DMS153 (cell line): ENCODE measurements at places on chromosomes 5 and 9.

DNA sequence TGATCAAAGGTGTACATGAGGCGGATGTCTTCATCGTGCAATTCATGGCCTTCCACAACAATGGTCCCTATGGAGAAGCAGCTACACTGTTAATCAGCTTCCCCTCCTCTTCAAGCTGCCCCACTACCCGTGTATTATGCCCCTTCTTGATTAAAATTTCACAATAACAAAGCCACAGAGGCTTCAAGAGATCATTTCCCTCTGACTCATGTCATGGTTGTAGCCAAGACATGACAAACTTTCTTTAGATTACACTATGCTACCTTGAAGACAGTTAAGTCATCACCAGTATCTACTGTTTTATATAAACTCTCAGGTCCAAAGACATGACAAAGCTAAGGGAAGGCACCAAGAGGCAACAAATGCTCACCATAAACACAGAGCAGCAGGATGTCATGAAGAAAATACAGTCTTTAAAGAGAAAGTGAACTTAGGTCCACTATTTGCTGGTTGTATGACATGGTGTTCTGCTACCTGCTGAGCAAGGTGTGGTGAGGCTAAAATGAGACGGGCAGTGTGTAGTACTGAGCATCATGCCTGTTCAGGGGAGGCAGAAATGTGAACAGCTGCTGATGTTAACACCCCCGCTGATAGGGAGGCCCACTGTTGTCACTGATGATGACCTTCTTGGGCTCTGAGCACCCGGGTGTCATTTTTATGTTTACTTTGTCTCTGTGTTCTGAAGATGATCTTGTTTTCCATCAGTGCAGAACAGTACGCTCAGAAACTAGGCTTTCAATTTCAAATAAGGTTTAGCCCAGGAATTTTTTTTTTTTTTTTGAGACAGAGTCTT, 48.3 kb downstream of the IARS1 start:
- DNase-seq = no peak

DNA sequence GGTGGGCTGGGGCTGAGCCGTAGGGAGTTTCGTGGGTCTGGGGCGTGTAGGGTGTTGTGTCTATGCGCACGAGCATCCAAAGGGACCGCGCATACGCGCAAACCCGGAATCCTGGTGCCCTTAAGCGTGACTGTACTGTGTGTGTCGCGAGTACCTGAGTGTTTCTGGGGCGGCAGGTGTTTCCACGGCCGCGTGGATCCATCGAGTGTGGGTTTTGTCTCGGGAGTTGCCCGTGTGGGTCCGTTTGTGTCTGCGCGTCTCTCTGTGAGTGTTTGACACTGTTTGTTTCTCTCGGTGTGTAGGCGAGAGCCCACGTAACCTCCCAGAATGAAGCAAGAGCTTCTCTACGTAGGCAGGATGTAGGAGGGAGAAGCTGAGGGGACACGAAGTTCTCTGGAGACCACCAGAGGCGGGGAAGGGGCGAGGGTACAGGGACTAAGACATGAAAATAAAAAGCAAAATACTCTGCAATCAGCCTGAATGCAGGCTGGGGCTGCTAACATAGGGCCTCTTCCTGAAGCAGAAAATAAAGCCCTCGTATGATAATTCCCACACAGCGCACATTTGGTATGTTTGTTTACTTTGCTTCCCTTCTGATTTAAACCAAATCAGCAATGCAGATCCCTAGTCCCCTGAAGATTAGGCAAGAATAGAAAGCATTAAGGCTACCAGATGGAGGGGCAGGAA, 588 bp upstream of the BRINP1 start:
- peak; percentile 63 for DNase-seq

GRCh38 chr9:98551511-98552286, 157.0 kb downstream of the GABBR2 start:
- DNase-seq = no peak

DNA sequence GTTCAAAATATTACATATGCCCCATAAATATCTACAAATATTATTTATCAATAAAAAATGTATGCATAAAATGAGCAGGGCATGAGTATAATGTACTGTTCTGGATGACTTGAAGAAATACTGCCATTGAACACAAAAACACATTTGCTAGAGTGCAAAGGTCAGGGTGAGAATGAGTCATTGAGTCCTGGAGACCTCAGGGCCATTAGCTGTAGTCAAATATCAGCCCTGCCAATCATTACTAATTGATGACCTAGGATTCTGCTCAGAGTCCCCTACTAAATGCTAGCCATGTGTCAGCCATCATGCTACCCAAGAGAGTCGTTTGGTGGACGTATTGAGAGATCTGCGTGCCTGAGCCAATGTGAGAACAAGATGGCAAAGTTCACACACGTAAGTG, 80.3 kb upstream of the FAM169A start:
- DNase-seq = no peak

GRCh38 chr9:33472171-33472880, 1.4 kb downstream of the NOL6 start:
- no peak for DNase-seq

DNA sequence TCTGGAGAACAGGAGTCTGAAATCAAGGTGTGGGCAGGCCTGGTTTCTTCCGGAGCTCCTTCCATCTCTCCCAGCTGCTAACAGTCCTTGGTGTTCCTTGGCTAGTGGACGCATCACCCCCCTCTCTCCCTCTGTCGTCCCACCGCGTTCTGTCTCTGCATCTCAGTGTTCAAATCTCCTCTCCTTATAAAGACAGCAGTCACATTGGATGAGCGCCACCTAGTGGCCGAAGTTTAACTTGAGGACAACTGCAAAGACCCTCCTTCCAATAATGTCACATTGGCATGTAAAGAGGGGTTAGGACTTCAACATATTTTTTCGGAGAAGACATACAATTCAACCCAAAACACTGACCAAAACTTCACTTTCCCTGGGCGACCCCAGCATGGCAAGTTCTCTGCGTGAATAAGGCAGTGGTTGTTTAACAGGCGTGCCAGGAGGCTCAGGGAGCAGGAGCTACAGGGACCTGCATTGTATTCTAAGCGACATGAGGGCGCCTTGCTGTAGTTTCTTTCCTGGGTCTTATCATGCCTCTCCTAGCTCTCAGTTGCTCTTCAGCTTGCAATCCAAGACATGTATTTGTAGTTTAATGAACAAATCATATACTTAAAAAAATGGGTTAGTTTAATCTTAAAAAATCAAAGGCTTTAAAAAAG, 27.9 kb upstream of the BASP1 start:
- DNase-seq = peak; percentile 52

- DNase-seq = no peak
Measured at GRCh38 chr9:109934136-109934856, 154.3 kb downstream of the PALM2AKAP2 start.

- no peak for DNase-seq
Measured at GRCh38 chr5:17436761-17437221, 61.2 kb upstream of the TAF11L2 start.
